ENCODE measurements at places on chromosomes 3 and 15. TPM values are rescaled to one million over a fixed set of nuclear protein-coding genes. Genes with fewer than 3 reads are reported as not detected.

Gene SLC12A1
- not detected for total RNA-seq

Gene RHO
- total RNA-seq: not detected

Gene GOLGA6L10
- 0.71 TPM for total RNA-seq

DNA sequence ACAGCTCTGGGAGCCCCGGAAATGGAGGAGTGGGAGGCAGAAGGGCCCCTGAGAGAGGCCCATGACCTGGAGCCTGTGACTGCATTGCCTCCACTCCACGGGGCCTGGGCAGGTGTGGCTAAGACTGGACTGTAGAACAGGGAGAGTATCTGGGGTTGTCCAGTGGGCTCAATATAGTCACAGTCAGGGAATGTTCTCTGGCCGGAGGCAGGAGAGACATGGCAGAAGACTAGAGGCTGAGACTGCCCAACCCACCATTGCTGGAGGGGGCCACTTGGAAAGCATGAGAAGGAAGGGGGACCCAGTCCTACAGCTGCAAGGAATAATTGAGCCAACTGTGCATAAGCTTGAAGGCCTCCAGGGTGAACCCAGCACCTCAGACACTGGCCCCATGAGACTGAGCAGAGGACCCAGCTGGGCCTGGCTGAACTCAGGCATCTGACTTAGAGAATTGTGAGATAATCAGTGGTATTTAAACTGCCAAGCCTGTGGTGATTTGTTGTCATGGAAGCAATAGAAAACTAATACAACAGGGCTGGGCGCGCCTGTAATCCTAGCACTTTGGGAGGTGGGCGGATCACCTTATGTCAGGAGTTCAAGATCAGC lies 33.1 kb downstream of the NIPA2 start:
- no peak overlapping the region for H3K4me3 ChIP-seq
- H3K36me3 ChIP-seq: peaks cover 33% of the 10 kb centered on the region
- no peaks in the 10 kb centered on the region for H3K4me1 ChIP-seq

Gene GADL1
- not detected for total RNA-seq

Data from activated T-helper 2 cell treated with anti-CD3 and anti-CD28 coated beads, Interferon-gamma antibody, Interleukin-2, Interleukin-4, amounts not matched to agents 10 μg/mL and 5 μg/mL and 100 μg/mL, durations not matched to agents 14 hours and 24 hours and 36 hours (primary cell).